Activated CD4-positive, alpha-beta T cell treated with anti-CD3 and anti-CD28 coated beads for 36 hours (primary cell): ENCODE measurements at places on chromosomes 16 and 17.
A peak's percentile ranks its signal among the peaks of the same experiment; 100 is the strongest.

- no peak for DNase-seq
Observed at GRCh38 chr16:89119166-89119621, 25.5 kb downstream of the ACSF3 start.

DNA sequence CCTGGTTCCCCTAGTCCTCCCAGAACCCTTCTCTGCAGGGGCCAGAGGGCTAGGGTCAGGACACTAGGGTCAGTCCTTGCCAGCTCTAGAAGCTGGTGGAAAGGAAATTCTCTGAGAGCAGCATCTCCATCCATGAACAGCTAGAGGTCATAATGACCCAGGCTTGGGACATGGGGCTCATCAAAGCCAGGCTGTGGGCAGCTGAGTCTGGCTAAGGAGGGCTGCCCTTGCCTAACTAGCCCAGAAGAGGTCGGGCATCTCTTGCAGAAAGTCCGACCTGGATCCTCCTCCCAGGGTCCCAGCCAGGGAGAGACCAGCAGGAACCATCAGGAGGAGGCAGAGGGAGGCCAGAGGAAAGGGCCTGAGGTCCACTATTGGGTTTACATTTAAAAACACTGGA, 4.3 kb downstream of the MPO start:
- no peak for DNase-seq

GRCh38 chr16:49602201-49602975, 228.8 kb downstream of the C16orf78 start:
- DNase-seq = no peak

DNA sequence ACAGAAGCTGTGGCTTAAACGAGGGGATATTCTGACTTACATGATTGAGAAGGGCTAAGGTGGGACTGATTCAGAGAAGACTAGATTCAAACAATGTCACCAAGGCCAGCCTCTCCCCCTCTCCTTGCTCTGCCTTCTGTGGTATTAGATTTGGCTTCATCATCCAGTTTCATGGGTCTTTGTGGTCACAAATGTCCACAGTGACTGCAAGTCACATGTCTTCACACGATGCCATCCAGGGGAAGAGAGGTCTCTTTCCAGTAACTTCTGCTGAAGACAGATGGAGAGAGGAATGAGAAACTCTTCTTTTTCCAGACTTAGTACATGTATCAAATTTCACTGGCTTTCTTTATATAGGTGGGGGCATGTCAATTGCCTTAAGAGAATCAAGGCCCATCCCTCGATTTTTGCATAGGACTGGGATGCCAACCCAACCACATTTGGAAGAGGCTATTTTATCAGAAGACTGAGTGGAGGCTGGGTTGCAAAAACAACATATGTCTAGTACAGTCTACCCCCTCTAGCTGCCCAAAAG, 57.3 kb upstream of the HNF1B start:
- no peak for DNase-seq

DNA sequence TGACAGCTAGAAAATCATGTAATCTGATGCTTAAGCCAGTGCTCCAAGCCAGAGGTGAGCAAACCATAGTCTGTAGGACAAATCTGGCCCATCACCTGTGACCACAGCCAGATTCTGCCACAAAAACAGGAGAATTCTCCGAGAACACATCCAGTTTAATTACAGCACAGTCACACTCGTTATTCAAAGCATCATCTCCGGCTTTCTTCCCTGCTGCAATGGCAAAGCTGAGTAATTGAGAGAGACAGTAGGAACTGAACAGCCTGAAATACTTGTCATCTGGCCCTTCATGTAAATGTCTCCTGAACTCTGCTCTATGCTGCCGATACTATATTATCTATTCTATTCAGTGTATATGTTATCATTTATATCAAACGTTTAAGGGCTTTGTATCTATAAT, 121.4 kb upstream of the FOXF1 start:
- no peak for DNase-seq

DNA sequence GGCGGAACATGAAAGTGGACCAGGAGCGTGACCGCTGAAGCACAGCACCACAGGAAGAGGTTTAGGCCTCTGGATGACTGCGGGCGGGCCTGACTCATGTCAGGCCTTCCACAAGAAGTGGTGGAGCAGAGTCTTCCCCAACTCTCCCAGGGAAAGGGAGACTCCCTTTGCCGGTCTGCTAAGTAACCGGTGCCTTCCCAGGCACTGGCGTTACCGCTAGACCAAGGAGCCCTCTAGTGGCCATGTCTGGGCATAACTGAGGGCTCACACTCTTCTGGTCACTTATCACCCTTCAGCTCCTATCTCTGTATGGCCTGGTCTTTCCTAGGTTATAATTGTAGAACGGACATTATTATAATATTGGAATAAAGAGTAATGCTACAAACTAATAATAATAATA, 1931.9 kb downstream of the TP53TG3F start:
- peak; percentile 57 for DNase-seq

- peak; percentile 38 for DNase-seq
Observed at GRCh38 chr17:37220607-37220953, 155.2 kb upstream of the C17orf78 start.

- no peak for DNase-seq
Observed at GRCh38 chr16:69756705-69757104, 2.0 kb upstream of the NOB1 start.

DNA sequence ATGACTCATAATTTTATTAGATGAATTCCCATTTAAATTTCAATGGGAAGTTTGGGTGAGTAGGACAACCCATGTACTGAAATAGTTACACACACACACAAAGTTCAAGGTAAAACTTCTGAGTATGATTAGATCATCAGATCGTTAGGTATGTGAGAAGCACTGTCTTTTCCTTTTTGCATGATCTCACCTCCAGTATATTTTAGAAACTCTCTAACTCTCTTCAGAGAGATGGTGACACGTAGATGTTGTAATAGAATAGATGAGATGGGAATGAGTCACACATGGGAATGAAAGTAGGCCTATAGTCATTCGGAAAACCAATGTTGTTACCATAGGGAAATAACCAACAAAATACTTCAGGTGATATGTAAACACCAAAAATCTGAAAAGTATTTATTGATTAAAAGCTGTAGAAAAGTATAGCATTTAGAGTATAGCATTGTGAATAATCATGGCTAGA, 22.2 kb downstream of the KRT23 start:
- DNase-seq = no peak

DNA sequence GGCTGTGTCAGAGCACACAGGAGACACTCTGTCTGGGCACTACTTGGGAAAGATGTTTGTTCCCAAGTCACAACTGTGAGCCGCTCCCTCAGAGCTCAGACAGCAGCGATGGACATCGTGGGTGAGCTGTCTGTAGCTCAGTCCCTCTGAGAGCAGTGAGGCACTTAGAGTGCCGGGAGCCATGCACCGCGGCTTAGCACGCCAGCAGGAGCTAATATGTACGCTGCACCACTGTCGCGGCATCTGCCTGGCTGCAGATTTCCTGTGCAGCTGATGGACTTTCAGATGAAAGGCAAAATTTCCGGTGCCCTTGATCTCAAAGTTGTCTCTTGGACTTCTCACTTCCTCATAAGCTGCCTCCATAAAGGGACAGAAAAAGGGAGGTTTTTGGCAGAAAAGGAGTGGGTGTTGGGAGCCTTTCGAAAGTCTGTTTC, 92.8 kb upstream of the ZNF469 start:
- no peak for DNase-seq

GRCh38 chr17:8832711-8833352, 33.7 kb upstream of the MFSD6L start:
- peak; percentile 69 for DNase-seq

DNA sequence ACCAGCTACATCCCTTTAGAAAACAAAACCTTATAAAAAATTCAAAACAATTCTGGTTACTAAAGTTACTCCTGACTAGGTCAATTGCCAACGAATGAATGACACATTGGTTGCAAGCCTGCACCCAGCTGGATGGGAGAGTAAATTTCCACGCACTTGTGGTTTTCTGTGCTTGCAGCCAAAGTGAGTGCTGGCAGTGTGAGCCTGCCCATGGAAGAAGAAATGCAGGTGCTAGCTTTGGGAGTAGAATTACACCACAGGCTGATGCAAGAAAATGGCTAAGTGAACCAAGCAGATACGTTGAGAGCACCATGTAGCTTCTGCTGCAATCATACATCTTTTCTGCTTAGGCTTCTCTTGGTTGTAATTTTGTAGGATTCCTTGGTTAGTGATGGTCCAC, 74.6 kb downstream of the SYCE1L start:
- DNase-seq = no peak

DNA sequence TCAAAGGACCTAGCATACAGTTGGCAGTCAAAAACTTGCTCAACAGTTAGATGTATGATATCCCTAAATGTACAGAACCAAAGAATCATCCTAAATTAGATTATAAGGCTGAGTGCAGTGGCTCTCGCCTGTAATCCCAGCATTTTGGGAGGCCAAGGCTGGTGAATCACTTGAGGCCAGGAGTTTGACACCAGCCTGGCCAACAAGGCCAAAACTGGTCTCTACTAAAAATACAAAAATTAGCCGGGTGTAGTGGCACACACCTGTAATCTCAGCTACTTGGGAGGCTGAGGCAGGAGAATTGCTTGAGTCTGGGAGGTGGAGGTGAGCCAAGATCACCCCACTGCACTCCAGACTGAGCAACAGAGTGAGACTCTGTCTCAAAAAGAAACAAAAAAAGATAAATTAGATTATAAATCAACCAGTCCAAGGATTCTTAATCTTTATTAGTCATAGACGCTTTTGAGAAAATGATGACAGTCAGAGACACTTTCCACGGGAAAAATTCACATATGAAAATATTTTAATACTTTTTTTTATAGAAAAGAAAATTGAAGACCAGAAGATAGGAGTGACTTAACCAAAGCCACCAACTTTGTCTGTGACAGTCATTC, 77.6 kb downstream of the MMD start:
- DNase-seq = no peak

DNA sequence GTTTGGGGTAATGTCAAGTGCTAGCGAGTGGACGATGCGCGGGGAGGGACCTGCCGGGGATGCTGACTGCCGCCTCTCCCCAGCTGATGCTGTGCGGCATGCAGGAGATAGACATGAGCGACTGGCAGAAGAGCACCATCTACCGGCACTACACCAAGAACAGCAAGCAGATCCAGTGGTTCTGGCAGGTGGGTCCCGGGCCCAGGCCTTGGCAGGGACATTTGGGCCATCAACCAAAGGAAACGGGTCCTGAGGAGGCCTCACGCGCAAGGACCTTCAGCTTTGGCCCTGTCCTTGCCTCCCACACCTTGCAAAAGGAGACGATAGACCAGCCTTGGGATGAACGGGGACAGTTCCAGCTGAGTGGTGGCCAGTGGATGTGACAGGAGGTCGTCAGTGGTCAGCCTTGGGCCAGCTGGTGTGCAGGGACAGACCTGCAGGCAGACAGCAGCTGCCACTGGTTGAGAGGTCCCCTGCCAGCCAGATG, 13.6 kb upstream of the CLEC18A start:
- DNase-seq = no peak

GRCh38 chr16:30340621-30341020, 14.5 kb downstream of the CD2BP2 start:
- no peak for DNase-seq
